Keratinocyte (primary cell): ENCODE measurements at places on chromosomes 13 and 19.

DNA sequence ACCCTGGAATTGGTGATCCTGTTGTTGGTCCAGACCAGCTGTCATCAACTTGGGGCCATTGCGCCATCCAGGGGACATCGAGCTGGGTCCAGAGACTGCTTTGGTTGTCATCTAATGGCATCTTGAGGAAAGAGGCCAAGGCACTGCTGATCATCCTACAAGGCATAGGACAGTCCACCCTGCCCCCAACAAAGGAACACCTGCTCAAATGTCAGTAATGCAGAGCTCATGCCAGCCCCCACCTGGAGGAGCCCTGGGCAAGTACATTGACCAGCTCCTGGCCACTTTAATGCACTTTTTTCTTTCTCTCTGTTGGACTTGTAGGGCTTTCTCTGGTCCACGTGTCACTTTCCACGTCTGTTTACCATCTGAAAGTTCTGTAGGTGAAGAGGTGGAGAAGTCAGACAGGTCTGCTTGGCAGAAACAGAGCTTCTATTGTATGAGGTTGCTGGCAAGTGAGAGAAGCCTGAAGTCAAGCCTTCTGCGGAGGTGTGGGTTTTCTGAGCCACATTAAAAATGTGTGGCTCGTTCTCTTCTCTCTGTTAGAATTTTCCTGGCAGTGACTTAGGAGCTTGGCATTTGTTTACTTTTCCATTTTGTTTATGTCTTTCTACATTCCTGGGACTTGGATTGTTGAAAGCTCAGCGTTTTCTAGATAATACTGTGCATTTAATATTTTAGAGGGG is 124.0 kb upstream of the RNF113B start:
- H3K27ac ChIP-seq, result no peak overlapping the region
- no peak for DNase-seq
- no peaks in the 10 kb centered on the region for H3K27me3 ChIP-seq
- H3K4me3 ChIP-seq, result no peak overlapping the region
- peaks cover 2% of the 10 kb centered on the region for H3K4me1 ChIP-seq

DNA sequence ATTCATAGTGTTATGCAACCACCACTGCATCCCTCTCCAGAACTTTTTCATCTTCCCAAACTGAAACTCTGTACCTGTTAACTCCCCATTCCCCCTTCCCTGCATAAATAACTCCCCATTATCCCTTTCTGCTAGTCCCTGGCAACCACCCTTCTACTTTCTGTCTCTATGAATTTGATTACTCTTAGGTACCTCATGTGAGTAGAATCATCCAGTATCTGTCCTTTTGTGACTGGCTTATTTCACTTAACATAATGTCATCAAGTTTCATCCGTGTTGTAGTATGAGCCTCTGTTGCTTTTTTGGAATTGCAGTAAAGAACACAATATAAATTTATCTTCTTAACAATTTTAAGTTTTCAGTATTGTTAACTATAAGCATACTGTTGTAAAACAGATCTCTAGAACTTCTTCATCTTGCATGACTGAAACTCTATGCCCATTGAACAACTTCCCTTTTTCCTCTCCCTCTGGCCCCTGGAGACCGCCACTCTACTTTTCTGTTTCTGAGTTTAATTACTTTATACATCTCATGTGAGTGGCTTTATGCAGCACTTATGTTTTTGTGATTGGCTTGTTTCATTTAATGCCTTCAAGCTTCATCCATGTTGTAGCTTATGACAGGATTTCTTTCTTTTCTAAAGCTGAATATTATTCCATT is 87.3 kb upstream of the ABCC4 start:
- H3K27me3 ChIP-seq, result peaks cover 3% of the 10 kb centered on the region
- no peaks in the 10 kb centered on the region for H3K36me3 ChIP-seq
- no peak overlapping the region for H3K4me3 ChIP-seq
- no peak overlapping the region for H3K27ac ChIP-seq
- DNase-seq, result no peak

- no peaks in the 10 kb centered on the region for H3K27me3 ChIP-seq
- no peaks in the 10 kb centered on the region for H3K4me1 ChIP-seq
- no peak for DNase-seq
- no peak overlapping the region for H3K4me3 ChIP-seq
- no peaks in the 10 kb centered on the region for H3K36me3 ChIP-seq
- H3K27ac ChIP-seq, result no peak overlapping the region
These were observed 1.6 kb downstream of the SOHLH2 start for GRCh38 chr13:36212789-36213188.

DNA sequence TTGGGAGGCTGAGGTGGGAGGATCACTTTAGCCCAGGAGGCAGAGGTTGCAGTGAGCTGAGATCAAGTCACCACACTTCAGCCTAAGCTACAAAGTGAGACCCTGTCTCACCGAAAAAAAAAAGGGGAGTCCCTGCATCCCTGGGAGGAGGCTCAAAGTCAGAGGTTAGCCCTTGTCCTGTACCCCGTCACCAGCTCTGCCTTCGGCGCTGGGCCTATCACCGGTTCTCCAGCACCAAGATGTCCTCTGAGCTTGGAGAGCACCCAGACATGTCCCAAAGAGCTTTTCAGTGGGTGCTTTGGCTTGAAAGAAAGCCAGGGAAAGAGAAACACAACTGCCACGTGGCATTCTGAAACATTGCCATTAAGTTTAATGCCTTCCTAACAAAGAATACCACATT is 356.9 kb upstream of the TSHZ3 start:
- H3K27me3 ChIP-seq, result no peaks in the 10 kb centered on the region
- no peaks in the 10 kb centered on the region for H3K36me3 ChIP-seq
- H3K27ac ChIP-seq, result no peak overlapping the region
- H3K4me3 ChIP-seq, result no peak overlapping the region
- H3K4me1 ChIP-seq, result no peaks in the 10 kb centered on the region

GRCh38 chr19:13613447-13613846 is 107.2 kb upstream of the CACNA1A start:
- no peak for DNase-seq
- peaks cover 5% of the 10 kb centered on the region for H3K27me3 ChIP-seq
- H3K4me3 ChIP-seq, result no peak overlapping the region
- no peaks in the 10 kb centered on the region for H3K36me3 ChIP-seq

DNA sequence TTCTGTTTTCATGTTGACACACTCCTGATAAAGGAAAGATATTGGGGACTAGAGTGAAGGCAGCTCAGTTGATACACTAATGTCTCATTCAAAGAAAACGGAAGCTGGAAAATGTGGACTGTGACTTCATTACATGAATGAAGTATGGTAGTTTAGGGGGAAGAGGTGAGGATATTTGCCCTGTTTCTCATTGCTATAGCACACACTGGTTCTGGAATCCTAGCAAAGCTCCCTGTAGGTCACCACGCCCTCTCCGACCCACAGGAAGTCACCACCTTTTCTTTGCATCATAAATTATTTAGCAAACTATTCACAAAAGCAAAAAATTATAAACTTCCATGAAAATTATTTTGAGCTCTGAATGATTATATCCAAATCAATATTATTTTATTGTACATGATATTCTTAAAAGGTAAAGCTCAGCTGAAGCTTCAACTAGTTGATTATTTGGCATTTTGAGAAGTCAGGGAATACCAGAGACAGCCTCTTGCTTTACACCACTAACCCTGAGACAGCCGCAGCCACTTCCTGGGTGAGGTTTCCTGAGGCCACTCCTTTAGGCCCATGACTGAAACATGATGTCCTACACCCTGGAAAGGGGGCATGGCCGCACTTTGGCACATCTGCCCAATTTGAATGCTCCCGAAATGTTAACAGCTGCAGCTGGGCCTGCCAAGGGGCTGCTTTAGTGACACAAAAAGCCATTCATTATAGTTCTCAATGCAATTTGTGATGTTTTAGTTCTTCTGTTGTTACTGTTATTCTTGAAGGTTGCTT is 50.0 kb upstream of the WDFY2 start:
- peak overlapping the region; percentile 31 for H3K27ac ChIP-seq
- H3K27me3 ChIP-seq, result no peaks in the 10 kb centered on the region
- no peak for DNase-seq
- H3K4me1 ChIP-seq, result peaks cover 14% of the 10 kb centered on the region
- H3K4me3 ChIP-seq, result no peak overlapping the region

DNA sequence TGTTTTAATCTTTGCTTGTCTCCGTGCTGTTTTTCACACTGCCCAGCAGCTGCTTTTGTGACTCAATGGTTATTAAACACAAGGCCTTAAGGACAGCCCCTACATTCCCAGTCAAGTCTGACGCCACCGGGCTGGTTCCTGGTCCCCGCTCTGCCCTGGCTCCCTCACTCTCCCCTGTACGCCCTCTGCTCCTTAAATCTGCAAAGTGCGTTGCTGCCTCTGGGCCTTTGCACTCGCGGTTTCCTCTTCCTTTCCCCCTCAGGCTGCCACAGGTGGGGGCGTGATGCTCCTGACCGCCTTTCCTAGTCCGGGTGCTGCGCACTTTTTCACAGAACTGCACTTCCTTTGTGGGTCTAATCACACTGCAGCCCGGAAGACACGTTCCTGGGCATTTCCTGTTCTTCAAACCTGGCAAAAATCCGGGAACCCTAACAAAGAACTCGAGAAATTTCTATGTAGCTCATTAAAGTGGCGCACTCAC is 25.6 kb downstream of the NOSIP start:
- peak overlapping the region; percentile 85 for H3K27ac ChIP-seq
- H3K27me3 ChIP-seq, result no peaks in the 10 kb centered on the region
- no peak for DNase-seq

DNA sequence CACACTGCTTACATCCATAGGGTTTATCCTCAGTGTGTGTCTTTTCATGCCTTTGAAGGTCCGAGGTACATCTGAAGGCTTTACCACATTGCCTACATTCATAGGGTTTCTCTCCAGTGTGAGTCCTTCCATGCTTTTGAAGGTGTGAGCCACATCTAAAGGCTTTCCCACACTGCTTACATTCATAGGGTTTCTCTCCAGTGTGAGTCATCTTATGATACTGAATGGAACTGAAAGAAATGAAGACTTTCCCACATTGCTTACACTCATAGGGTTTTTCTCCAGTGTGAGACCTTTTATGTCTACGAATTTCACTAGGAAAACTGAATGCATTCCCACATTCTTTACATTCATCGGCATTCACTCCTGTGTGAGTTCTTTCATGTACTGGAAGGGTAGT is 7.1 kb downstream of the ZNF20 start:
- no peaks in the 10 kb centered on the region for H3K27me3 ChIP-seq
- no peak overlapping the region for H3K4me3 ChIP-seq
- H3K4me1 ChIP-seq, result no peaks in the 10 kb centered on the region
- H3K36me3 ChIP-seq, result peaks cover 7% of the 10 kb centered on the region
- no peak for DNase-seq

- H3K36me3 ChIP-seq, result no peaks in the 10 kb centered on the region
- peaks cover 5% of the 10 kb centered on the region for H3K27me3 ChIP-seq
- H3K4me3 ChIP-seq, result peak overlapping the region; percentile 90
- peaks cover 54% of the 10 kb centered on the region for H3K4me1 ChIP-seq
- no peak for DNase-seq
- peak overlapping the region; percentile 47 for H3K27ac ChIP-seq
These were observed 1.9 kb downstream of the BBC3 start for GRCh38 chr19:47228937-47229675.

DNA sequence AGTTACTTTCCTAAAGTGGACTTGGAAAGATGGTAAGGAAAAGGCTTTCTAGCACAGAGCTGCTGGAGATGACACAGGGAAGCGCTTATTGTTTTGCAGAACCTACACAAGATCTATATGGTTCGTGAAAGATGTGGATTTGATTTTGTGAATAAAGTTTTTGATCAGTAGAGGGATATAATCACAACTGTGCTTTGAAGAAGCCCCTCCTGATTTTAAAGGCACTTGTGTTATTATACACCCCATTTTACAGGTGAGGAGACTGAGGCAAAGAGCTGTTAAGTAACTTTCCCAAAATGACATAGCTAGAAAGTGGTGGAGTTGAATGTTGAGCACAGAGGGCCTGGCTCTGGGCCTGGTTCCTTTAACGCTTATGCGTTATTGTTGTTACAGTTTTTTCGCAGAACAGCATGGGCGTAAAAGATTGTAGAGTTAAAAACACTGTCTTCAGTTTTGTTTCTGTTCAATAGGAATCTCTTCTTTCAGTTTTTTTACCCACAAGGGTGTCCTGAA is 1.4 kb downstream of the TDRD3 start:
- no peak for DNase-seq
- peak overlapping the region; percentile 65 for H3K27ac ChIP-seq
- no peaks in the 10 kb centered on the region for H3K36me3 ChIP-seq

DNA sequence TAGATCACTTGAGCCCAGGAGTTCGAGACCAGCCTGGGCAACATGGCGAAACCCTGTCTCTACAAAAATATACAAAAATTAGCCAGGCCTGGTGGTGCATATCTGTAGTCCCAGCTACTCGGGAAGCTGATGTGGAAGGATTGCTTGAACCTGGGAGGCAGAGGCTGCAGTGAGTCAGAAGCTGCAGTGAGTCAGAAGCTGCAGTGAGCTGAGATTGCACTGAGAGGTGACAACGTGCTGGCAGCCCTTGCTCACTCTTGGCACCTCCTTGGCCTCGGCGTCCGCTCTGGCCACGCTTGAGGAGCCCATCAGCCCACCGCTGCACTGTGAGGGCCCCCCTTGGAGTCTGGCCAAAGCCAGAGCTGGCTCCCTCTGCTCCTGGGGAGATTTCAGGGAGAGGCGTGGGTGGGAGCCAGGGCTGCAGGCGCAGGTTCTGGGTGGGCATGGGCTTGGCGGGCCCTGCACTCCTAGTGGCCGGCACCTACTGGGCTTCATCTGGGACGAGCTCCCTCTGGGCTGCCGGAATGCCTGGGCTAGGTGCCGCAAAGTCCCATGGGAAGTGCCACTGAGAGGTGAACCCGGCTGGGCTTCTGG is 39.5 kb upstream of the RPL21 start:
- H3K36me3 ChIP-seq, result no peaks in the 10 kb centered on the region
- no peak overlapping the region for H3K4me3 ChIP-seq
- no peak overlapping the region for H3K27ac ChIP-seq
- H3K4me1 ChIP-seq, result no peaks in the 10 kb centered on the region
- H3K27me3 ChIP-seq, result no peaks in the 10 kb centered on the region
- no peak for DNase-seq

DNA sequence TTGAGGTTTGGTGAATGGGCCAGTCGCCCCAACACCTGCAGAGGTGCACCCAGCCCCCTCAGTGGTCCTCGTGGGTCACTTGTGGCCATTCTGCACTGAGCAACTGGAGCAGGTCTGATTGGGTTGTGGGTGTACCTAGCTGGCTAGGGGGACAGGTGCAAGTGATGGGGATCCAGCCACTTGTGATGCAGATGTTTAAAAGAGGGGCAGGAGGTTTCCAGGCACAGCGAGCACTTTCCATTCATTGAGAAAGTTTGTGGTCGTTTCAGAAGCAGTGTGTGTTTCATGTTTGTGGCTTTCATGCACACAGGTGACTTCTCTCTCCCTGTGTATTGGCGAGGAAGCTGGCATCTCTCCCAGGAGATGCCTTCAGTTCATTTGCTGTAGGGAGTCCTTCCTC is 34.7 kb downstream of the TSSK6 start:
- peaks cover 9% of the 10 kb centered on the region for H3K4me1 ChIP-seq
- H3K4me3 ChIP-seq, result no peak overlapping the region
- DNase-seq, result no peak
- no peaks in the 10 kb centered on the region for H3K27me3 ChIP-seq

DNA sequence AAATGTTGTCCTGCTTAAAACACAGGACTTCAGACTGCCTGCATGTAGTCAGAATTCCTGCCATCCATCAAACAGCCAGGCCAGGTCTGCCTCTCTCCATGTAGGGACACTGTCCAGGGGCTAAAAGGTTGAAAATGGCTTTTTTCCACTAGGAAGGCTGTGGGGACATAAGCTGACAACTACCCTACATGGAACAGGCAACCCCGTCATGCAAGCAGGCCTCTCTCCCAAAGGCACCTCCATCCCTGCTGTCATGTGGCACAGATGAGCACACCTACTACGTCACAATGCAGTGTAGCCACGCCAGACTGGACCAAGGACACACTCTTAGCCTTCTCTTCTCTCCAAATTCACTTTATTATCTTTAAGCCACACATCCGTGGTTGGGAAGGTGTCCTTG is 40.8 kb downstream of the LATS2 start:
- no peak for DNase-seq
- H3K4me1 ChIP-seq, result peaks cover 16% of the 10 kb centered on the region
- H3K4me3 ChIP-seq, result no peak overlapping the region
- H3K27ac ChIP-seq, result no peak overlapping the region
